ENCODE measurements at places on chromosomes 3 and 15.

GRCh38 chr15:62063825-62064635 is 2.7 kb upstream of the C2CD4A start:
- peak; percentile 12 for DNase-seq

DNA sequence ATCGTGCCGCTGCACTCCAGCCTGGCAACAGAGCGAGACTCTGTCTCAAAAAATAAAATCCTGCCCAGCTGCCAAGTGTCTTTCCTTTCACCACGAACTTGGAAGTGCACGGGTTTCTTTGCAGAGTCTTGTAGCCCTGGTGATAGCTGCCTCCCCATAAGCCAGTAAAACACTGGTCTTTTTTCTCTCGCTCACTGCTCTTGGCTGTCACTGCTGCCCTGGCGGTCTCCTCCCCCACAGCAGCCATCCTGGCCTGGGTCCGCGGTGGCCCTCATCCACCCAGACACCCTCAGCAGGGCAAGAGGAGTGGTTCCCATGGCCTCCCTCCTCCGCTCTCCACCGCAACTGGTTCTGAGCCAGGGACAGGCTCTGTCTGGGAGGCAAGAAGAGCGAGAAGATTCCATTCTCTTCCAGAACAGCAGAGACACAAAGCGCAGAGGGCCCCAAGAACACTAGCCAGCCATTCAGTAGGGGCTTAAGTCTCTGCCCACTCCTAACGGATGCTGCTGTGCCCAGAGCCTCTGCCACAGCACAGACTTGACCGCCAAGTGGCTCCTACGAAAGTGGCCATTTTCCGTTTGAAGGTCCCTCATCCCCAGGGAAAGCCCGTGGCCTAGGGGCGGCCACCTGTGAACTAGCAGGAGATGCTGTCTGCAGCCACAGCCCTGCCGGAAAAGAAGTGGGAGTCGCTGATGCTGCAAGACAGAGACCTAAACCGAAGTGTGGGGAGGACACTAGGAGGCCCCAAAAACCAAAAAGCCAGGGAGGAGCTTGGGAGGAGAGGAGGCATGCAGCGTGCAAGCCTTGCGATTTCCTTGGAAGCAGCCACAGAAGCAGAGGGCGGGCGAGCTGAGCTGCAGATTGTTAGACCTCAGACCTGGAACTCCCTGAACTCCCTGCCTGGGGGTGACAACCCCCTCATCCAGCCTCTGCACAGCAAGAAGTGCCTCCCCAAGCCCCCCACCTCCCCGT is 44.1 kb downstream of the KLHL25 start:
- no peak for DNase-seq

GRCh38 chr15:56351353-56351752 is 13.9 kb upstream of the TEX9 start:
- DNase-seq = no peak

DNA sequence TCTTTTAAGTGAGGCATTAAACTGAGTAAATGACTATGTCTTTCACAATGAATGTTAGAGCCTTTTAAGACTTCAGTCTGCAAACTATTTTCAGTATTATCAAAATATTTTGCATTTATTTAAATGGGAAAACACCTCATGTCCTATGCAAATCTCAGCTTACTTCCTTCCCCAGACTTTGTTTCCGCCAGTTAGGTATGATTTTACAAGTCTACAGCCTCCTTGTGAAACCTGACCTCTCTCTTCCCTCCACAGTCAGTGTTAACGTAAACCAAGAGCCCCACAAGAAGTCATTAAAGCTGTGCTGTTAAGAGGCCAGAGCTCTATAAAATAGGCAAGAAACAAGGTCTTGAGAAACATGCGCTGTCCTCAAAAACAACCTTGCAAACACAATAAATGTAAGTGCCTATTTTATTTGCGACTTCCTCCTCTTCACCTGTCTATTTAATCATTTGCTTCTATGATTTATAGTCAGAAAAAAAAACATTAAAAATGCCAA is 48.3 kb downstream of the PRTG start:
- no peak for DNase-seq

GRCh38 chr3:128878011-128878457 is 1.4 kb upstream of the ACAD9 start:
- DNase-seq = no peak

- DNase-seq = no peak
These were observed 632.9 kb downstream of the EPHA3 start for GRCh38 chr3:89740080-89740880.

- DNase-seq = peak; percentile 39
These were observed 40.7 kb downstream of the LDHAL6B start for GRCh38 chr15:59247364-59247763.
